SIG-M5 (cell line): ENCODE measurements at places on chromosomes 11 and 22.

DNA sequence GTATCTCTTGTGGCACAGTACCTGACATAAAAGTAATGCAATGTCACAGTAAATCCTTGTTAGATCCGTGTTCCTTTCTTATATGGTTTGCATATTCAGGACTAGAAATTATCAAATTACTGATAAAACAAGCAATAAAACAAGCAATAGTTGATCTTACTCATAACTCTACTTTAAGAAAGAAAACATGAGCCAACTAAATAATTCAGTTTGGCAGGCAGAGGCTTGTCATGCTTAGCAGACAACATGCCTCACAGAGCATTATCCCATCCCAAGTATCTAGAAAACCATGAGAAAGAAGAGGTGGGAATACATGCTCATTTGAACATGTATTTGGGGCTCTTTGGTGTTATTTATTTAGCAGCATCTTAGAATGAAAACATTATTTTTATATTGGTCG lies 241.9 kb downstream of the SOX6 start:
- no peak for DNase-seq

GRCh38 chr11:68181719-68182451 lies 31.2 kb downstream of the KMT5B start:
- DNase-seq, result no peak

GRCh38 chr11:68865241-68865640 lies 23.5 kb upstream of the CPT1A start:
- no peak for DNase-seq

- DNase-seq, result no peak
These were observed 43.8 kb downstream of the SIK3 start for GRCh38 chr11:117054382-117054781.

- DNase-seq, result peak; percentile 19
These were observed 22.5 kb downstream of the CLPB start for GRCh38 chr11:72411623-72412419.

- DNase-seq, result no peak
These were observed 91.7 kb upstream of the LMO1 start for GRCh38 chr11:8355416-8355742.

GRCh38 chr11:86482692-86483091 lies 108.0 kb downstream of the CCDC81 start:
- no peak for DNase-seq

- no peak for DNase-seq
These were observed 13.0 kb downstream of the OAF start for GRCh38 chr11:120223793-120224192.

GRCh38 chr22:24429411-24430365 lies 2.3 kb downstream of the ADORA2A start:
- no peak for DNase-seq

GRCh38 chr11:13667245-13667644 lies 1.2 kb upstream of the FAR1 start:
- no peak for DNase-seq

- DNase-seq, result no peak
These were observed 1.8 kb downstream of the SCN3B start for GRCh38 chr11:123652599-123652998.

DNA sequence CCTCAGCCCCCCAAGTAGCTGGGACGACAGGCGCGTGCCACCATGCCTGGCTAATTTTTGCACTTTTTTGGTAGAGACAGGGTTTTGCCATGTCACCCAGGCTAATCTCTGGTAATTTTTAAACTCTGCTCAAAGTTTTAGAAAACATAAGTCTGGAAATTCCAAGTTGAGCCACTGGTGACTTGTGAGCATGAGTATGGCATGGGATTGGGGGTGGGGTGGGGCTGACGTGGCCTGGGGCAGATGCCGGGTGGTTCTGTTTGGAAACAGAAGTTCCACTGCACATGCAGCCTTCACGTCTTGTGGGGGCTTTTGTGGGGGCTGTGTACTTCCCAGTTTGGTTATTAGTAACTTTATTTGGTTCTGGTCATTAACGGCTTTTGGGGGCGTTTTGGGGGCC lies 67.3 kb downstream of the PTPRJ start:
- DNase-seq, result no peak

- no peak for DNase-seq
These were observed 207.0 kb downstream of the BRD1 start for GRCh38 chr22:49620666-49621065.

GRCh38 chr22:28438183-28438768 lies 241.4 kb downstream of the TTC28 start:
- no peak for DNase-seq
